NCI-H2107 (cell line): ENCODE measurements at places on chromosomes 5 and 9.

GRCh38 chr9:135388530-135388929, 91.1 kb upstream of the PPP1R26 start:
- no peak for DNase-seq

GRCh38 chr5:173256800-173257199, 21.8 kb upstream of the NKX2-5 start:
- DNase-seq: no peak

GRCh38 chr5:36662291-36662851, 56.0 kb downstream of the SLC1A3 start:
- DNase-seq: no peak

DNA sequence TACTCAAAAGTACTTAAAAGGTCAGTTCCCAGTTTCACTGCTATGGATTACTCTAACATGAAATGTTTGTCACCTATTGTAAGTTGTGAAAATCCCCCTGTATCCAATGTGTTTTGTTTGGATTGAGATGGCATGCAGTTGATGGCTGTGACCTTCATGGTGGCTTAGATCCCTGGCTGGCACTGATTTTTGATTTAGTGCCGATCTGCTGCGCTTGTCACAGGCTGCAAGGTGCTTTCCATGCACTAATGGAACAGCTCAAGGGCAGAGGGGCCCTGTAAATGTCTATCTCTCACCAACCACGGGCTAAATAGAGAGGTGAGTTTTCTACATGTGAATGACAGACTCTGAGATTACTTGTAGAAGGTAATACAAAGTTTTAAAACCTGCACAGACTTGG, 69.8 kb upstream of the WDR41 start:
- DNase-seq: no peak

- DNase-seq: no peak
Measured at GRCh38 chr5:60494144-60494543, 205.8 kb downstream of the DEPDC1B start.

DNA sequence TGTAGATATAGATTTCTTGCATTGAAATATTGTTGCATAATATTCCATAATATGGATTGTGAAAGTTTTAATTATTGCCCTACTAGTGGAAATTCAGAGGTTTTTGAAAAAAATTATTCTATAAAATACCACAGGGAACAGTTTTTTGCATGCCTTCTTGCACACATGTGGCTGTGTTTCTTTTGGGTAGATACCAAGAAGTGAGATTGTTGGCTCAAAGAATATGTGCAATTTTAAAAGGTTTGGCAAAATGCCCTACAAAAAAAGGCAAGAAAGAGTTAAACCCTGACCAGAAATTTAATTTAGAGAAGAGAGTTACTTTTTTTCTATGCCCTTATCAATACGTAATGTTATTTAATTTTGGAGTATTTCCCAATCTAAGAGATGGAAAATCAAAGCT, 270.8 kb upstream of the DAPK1 start:
- DNase-seq: no peak

- DNase-seq: no peak
Measured at GRCh38 chr9:99052815-99053715, 51.8 kb upstream of the TGFBR1 start.

GRCh38 chr9:125970340-125970739, 223.2 kb downstream of the PBX3 start:
- no peak for DNase-seq

- no peak for DNase-seq
Measured at GRCh38 chr5:85484982-85485574, 1100.4 kb upstream of the EDIL3 start.

GRCh38 chr9:72577212-72577753, 55.9 kb downstream of the TMC1 start:
- DNase-seq: no peak

DNA sequence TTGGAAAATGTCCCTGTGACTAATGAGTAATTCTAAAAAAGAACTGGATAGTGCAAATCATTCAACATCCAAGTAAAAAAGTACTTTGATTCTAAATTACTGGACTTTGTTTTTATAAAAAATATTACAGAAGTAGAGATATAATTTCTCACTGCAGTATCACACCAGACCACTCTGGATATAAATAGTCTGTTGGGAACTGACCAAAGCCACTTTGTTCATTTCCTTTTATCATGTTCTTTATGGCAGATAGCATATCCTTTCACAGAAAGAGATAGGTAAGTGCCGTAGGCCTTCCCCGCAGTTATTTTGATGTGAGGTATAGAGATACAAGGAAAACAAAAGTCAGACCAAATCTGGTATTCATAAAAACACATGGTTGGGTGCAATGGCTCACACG, 827.4 kb upstream of the GRAMD2B start:
- no peak for DNase-seq

- DNase-seq: no peak
Measured at GRCh38 chr9:86531971-86532640, 177.9 kb upstream of the TUT7 start.

DNA sequence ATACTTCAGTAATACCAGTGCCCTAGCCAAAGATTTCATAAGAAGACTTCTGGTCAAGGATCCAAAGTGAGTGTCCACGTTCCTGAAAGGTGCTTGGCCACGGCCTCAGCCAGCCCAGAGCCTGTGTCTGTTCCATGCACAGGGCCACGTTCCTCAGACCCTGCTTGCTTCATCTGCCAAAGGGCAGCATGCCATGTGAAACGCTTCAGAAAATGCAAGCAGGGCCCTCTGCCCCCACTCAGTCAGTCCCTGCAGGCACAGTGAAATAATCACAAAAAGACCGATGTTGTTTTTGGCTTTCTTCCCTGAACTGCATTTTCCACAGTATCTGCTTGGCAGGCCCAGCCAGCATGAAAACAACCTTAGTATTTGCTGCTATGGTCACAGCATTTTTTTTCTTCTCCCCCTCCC, 85.5 kb upstream of the CTSL start:
- no peak for DNase-seq

DNA sequence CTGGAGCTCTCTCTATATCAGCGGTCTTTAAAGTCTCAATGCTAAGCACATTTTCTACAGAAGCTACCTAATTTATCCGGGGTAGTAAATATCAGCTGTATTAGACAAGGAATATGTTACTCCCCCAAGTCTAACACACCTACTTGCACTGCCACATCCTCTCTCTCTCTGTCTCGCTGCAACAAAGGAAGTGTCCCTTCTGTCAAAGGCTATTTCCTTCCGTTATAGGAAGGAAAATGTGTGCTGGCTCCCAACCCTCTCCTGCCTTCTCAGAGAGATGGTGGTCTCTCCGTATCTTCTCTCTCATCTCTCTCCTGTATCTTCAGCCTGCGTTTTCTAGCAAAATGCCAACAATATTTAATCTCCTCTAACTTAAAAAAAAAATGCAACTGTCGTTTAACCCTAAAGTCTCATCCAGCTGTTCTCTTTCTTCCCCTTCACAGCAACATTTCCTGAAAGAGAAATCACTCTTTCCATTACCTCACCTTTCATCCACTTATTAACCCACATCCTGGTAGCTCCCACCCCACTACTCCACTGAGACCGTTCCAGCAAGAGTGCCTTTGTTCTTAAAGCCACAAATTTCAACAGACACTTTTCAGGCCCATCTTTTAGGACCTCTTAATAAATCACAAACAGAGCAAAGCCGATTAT, 2.3 kb downstream of the TTF1 start:
- no peak for DNase-seq

GRCh38 chr5:131198625-131199024, 27.9 kb downstream of the LYRM7 start:
- DNase-seq: no peak

GRCh38 chr5:80268916-80269315, 13.1 kb upstream of the SERINC5 start:
- no peak for DNase-seq

DNA sequence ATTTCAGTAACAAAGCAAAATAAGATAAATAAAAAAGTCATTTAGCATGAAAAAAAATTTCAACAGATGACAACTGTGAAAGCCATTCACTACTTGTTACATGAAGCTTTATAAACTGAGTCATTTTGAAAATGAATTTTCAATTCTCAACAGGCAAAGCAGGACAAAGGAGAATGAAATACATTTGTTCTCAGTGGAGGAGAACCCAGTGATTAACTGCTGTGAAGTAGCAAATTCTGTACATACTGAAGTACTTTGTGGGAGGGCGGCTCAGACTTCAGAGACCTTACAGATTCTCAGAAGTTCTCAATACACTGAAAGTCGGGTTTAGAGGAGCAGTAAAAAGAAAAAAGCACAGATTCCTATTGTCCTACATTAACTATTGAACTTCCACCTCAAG, 21.7 kb downstream of the SKIC3 start:
- DNase-seq: no peak

- no peak for DNase-seq
Measured at GRCh38 chr5:14588145-14588544, 6.6 kb downstream of the OTULINL start.

DNA sequence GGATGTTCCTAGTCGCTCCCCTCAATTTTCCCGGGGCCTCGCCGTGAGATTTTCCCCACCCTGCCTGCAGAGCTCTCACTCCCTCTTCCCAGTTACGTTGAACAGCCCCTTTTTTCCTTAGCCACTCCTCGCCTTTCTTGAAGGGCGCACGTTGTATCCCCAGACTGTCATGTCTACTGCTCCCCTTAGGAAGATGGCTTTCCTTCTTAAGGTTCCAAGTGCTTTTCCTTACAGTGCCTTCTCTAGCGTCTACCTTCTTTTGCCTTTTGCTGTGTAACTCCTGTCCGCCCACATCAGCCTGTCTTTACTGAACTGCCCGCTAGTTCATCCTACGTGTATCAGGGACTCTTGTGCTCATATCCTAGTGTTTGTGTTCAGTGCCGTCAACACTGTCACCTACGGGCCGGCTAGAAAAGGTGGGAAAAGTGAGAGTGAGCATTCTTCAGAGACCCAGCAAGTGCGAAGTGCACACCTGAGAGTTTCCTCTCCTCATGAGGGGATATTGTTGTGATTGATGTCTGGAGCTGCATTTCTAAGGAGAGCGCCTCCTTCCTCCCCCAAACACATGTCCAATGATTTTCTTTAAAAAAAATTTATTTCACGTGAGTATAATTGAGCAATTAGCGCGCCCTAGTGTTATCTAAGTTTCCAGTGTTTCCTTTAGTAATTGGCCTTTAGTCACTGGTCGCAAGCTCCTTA, 764 bp downstream of the CAMLG start:
- DNase-seq: no peak

DNA sequence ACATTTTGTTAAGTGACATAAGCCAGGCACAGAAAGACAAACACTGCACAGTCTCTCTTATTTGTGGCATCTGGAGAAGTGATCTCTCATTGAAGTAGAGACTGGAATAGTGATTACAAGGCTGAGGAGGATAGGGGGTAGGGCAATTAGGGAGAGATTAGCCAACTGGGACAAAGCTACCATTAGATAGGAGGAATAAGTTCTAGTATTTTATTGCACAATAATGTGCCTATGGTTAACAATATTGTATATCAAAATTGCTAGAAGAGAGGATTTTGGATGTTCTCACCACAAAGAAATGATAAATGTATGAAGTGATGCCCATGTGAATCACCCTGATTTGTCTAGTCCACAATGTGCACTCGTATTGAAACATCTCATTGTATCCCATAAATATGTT, 281.8 kb downstream of the MTRR start:
- no peak for DNase-seq

DNA sequence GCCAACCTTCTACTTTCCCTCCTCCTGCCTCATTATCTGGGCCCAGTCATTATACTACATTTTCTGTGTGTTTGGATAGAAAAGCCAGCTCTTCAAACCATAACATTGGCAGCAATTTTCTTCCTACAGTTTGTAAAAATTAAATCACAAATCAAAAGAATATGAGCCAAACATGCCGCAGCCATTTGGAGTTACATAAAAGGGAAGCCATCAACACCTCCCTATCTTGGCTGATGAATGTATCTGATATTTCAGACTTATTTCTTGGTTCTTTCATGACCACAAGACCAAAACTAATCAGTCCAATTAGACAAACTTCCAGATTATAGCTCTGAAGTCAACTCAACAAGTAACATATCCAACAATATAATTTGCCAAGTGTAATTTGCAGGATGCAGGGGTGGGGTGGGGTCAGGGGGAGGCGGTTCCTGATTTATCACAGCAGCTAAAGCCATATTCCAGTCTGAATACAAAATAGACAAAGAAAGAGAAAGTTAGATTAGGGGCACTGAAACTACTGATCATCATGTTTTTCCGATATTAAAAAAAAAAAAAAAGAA, 89.4 kb upstream of the CNTLN start:
- DNase-seq: no peak
